Stimulated activated CD4-positive, alpha-beta T cell treated with anti-CD3 and anti-CD28 coated beads, Interleukin-4, amount 100 ng/mL, for 4 hours (primary cell): ENCODE measurements at places on chromosomes 5 and 9.

GRCh38 chr9:34591248-34591916, 1.9 kb upstream of the CNTFR start:
- DNase-seq: peak; percentile 80

DNA sequence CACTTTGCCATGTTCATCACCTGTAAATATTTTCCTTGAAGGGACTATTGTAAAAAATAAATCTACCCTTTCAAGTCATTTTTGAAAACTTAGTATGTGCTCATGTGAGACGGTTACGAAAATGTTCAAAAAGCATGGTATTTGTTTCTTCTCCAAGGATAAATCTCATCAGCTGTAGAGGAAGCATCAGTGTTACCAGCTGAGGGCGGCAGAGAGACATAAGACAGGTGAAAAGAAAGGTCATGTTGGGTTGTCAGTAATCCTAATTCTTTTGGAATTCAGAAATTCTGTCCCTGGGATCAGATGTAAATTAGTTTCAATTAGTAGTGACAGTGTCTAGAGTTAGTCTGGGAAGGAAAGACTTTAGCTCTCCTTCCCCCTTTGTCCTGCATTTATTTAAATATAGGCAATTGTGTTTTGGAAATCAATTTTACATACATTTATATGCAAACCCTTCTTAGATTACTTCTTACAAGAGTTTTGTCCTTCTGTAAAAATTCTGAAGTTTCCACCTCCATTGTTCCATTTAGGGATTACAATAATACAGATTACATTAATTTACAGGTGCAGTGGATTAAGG, 791.9 kb upstream of the CDH6 start:
- no peak for DNase-seq

GRCh38 chr9:21528123-21528808, 46.2 kb upstream of the IFNE start:
- DNase-seq: no peak

DNA sequence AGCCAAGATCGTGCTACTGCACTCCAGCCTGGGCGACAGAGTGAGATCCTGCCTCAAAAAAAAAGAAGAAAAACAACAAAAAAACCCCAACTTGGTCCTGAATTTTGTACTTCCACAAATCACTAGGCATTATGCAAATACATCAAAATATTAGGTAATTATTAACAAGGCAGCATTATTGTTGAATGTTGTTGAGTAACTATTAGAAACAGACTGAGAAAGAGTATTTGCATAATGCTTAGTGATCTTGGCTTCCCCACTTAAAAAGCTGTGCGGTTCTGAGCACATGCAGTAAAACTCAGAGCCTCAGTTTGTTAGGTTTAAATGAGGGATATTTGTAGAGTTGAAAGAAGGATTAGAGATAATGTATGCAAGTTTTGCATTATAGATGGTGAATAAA, 64.2 kb downstream of the SCAMP1 start:
- no peak for DNase-seq

- no peak for DNase-seq
These were observed 37.5 kb upstream of the PTGS1 start for GRCh38 chr9:122333169-122333808.

GRCh38 chr5:2015124-2015848, 132.6 kb upstream of the IRX4 start:
- DNase-seq: no peak

DNA sequence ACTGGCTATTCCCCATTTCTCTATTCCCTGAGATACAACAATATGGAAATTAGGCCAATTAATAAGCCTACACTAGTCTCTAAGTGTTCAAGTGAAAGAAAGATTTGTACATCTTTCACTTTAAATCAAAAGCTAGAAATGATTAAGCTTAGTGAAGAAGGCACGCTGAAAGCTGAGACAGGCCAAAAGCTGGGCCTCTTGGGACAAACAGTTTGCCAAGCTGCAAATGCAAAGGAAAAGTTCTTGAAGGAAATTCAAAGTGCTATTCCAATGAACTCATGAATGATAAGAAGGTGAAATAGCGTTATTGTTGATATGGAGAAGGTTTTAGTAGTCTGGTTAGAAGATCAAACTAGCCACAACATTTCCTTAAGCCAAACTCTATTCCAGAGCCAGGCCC, 256.2 kb downstream of the ZSWIM6 start:
- no peak for DNase-seq

DNA sequence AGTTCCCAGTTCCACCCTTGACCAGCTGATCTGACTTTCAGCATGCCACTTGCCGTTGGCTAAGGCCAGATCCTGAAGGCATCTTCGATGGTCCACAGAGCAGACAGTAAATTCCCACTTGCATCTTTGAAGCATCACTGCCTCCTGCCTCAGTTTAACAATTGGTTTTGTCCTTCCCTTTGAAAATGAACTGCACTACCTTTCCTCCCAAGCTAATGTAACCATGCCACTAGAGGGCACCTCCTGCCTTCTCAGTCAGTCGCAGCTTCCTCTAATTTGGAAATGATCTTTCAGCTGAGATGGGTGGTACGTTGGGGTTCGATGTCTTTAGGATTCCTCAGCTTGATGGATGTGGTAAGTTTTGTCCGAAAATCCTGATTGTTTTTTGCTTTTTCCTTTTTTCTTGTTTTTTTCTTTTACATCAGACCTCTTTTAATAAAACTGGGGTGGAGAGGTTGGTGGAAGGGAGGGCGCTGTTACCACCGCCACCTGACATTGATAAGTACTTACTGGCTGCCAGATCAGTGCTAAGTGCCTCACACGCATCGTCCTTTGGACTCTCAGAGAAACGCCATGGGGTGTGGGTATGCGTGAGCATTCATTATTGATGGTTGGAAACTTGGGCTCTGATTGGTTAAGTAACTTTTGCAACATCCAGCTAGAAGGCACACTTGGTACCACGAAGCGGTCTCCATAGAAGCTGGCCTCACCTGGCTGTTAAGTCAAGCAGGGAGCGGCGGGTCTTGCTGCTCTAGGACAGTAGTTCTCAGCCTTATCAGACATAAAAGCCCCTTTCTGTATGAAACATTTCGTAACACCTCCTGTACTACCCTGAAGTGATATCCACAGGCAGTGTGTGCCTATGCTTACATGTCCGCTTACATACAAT, 16.9 kb downstream of the PTTG1 start:
- peak; percentile 60 for DNase-seq

GRCh38 chr5:167485061-167485774, 806.2 kb upstream of the WWC1 start:
- no peak for DNase-seq

- DNase-seq: peak; percentile 88
These were observed at the start of gene C9orf40 for GRCh38 chr9:74952201-74953151. Gene C9orf40 (minus strand): TSS chr9:74952912. CDS start chr9:74952611, 301 bp downstream.

GRCh38 chr9:87336914-87337333, 160.7 kb upstream of the DAPK1 start:
- no peak for DNase-seq

DNA sequence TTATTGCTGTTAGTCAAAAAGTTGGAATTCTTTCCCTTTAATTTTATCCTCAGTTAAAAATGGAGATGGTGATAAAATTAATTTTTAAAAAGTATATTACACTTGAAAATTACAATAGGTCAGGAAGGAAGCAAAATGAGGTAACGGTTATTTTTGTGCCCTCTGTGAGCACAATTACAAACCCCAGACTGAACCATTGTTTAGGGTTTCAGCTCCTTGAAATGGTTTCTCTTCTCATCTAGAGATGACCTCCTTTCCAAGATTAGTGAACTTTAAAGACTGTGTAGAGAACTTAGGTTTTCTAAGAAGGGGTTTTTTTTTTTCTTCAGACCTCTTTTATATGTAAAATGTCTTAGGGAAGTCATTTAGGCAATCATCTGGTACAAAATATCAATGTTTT, 126.2 kb upstream of the CHD1 start:
- DNase-seq: no peak

GRCh38 chr9:136051453-136051836, 43.6 kb downstream of the NACC2 start:
- DNase-seq: no peak

DNA sequence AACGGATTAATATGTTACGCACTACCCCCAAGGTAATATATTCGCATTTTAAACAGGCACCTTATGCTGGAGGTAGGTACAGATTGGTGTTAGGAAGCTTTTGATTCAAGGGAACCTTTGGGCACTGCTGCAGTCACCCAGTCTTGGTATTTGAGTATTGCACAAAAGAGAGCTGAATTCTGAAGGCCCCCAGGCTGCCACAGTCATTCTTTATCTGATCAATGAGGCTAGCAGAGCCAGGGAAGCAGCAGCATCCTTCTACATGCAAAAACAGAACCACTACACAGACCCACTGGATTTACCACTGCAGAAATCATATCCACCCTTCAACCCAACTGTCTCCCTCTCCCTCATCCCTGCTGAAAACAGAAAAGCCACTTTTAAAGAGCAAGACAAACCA, 121.2 kb upstream of the GRIN3A start:
- no peak for DNase-seq

- peak; percentile 3 for DNase-seq
These were observed 47.3 kb downstream of the PRLR start for GRCh38 chr5:35182910-35183535.

GRCh38 chr9:5900622-5901021, 9.9 kb downstream of the MLANA start:
- DNase-seq: no peak

GRCh38 chr5:72301557-72301956, 18.5 kb downstream of the MRPS27 start:
- DNase-seq: no peak

DNA sequence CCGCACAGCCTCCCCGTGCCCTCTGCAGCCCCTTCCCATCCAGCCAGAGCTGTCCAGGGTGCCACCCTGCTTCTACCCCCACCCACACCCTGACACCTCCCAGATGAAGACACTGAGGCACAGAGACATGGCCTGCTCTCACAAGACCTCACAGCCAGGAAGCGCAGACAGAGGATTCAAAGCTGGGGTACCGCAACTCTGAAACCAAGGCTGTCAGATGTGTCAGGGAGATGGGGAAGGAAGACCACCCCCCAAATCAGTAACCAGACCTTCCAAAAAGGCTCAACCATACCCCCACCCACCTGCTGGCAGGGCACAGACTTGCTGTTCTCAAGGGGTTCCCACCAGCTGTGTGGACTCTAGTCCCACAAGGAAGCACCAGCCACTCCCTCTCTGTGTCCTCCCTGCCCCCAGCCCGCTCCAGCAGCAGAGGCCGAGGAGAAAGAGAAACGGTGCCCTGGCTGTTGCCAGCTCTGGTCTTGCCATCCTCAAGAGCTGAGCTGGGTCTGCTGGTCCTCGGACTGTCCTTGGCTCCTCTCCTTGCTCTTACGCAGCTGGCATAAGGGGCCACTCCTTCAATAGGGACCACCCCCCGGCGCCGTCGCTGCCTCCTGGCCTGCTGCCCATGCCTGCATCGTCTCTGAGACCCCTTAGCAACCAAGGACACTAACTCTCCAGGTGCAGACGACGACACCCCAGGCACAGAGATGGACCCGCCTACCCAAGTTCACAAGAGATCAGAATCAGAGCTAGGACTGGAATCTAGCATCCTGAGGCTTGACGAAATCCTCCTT, 699 bp downstream of the AKNA start:
- DNase-seq: no peak

GRCh38 chr9:130336027-130336610, 70.6 kb downstream of the HMCN2 start:
- DNase-seq: no peak

DNA sequence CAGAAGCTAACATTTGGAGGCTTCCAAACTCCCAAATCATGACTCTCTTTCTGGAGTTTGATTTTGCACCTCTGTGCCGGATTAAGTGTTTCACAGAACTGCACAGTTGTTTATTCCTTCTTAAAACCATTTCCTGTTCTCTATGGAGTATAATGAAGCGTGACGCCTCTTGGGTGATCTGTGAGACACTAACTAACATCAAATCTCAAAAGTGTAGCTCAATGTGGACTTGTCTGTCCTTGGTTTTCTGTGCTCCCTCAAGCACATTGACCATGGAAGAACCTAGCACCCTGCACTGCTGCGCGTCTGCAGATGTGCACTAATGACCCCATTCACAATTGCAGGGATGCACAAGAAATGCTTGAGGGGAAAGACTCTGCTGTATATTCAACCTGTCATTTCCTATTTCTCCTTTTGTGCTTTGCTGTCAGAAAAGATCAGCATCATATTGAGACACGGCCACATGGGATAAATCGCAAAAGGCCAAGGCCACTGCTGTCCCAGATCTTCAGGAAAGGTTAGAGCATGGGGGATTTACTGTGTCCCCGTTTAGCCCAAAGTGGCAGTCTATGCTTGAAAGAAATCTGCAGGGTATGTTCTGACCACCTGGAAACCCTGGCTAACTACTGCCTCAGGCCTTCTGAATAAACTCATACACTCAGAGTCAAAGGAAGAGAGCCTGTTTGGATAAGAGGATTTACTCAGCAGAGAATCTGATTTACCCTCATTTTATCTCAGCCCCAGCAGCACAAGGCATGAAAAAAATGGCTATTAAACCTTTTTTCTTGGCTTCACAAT, 109.6 kb downstream of the BAAT start:
- DNase-seq: no peak

DNA sequence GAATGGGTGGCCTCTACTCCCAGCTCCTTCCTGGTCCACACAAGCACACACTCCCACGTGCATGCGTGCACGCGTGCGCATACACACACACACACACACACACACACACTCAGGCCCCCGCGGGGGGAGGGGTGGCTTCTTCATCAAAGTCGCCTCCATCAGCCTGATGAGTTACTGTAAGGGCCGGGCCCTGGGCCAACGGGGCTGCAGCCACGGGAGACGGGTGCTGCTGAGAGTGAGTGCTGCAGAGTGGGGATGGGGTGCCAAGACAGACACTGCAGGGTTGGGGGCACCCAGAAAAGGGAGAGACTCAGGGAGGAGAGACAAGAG, 18.1 kb downstream of the CNTFR start:
- DNase-seq: no peak

DNA sequence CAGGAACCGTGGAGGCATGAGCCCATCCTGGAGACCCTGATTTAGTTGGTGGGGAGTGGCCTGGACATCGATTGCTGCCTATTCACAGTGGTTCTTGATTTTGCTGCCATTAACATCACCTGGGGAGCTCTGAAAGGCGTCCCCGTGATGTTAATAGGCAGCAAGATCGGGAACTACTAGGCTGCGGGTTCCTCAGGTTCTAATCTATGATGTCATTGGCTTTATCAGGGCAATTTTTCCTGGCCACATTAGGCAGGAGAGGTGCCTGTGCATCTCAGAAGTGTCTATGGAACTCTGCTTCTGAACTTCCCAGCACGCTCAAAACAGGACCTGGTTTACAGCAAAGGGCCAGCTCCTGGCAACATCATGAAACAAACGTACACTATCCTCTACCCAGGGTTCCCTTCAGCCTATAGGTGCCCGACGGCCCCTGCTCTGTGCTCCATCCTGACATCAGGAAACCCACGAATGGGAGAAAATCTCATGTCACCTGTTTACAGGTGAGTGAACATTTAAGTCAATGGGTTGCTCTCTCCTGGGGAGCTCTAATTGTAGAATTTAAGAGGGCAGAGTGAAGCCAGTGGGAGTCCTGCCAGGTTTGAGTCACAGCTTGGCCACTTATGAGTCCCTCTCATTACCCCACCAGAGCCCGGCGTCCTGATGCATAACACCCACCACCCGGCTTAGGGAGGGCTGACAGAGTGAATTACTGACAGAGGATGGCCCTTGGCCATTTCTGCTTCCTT, 49.4 kb downstream of the ROPN1L start:
- no peak for DNase-seq
